Left ventricle myocardium inferior (tissue), 1 donor: ENCODE measurements at places on chromosomes 11 and 22. TPM values are rescaled to one million over a fixed set of nuclear protein-coding genes. Genes with fewer than 3 reads are reported as not detected.

IGF2 gene
- total RNA-seq = 75.0 TPM

- DNase-seq = no peak
Observed at GRCh38 chr11:46701078-46701654, 335 bp downstream of the ZNF408 start.

DNA sequence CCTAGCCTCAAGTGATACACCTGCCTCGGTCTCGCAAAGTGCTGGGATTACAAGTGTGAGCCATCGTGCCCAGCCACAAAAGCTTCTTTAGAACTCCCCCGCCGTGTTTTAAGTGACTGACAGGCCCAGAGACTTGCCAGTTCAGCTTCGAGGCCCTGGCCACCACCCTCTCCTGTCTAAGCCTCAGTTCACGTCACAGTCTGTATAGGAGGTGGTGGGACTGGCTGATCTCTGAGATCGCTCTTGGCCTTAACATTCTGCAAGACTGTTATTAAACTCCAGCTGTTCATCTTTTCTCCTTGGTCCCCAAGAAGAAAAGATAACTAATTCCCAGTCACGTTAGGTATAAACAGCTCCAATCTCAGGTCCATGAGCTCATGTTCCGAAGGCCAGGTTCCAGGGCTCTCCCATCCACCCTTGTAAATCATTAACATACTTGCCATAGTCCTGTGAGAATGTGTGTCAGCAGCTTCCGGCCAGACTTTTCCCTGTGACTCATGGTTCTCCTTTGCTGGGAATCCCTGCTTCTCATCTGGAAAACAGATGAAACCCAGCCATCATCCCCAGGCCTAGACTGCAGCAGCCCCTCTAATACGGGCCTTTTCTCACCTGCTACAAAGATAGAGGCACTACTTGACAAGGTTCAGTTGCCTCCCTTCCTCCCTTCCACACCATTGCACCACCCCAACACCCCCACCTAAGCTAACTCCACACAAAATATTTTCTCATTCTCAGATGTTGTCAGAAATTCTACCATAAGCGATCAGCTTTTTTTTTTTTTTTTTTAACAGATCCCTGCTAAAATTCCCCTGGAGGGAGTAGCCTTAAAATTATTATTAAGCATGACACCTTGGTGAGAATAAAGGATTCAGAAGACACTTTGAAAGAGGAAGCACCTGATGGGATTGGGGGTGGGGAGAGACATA lies 5.6 kb upstream of the KIAA0930 start:
- DNase-seq = no peak

TNNT3 gene
- 30.7 TPM for total RNA-seq

RBMXL2 gene
- total RNA-seq = not detected
